ENCODE measurements at places on chromosomes 6 and 20. TPM values are rescaled to one million over a fixed set of nuclear protein-coding genes. Genes with fewer than 3 reads are reported as not detected.

DNA sequence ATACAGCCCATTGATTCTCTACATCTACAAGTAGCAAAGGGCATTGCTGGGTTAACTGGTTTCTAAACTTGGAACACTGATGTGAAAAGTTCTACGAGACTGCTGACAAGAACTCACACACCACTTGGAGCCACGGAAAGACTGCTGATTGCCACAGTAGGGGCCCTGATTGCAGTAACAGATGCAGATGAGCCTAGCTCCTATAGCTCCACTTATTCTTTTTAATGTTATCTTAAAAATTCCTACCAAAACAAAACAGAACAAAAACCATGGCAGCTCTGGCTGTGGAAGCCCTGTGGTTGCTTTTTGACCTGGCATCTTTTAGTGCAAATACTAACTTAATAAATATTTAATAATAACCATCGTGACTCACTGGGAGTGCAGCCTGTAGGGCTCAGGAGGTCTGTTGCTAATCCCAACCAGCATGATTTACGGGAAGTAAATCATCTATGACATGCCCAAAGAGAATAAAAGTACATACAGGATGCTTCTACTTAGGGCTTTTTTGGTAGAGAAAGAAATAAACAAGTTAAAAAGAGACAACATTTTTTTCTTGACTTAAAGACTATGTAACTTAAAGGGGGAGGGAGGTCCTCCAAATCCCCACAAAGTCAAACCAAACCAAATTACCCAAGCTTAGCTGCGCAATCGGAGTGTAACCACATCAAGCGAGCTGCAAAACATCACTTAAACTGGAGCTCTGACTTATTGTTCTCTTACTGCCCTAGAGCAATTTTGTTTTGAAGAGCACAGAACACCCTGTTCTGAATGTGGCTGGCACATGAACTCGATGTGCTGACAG lies 87.2 kb downstream of the FKBP5 start:
- DNase-seq = peak; percentile 51

DNA sequence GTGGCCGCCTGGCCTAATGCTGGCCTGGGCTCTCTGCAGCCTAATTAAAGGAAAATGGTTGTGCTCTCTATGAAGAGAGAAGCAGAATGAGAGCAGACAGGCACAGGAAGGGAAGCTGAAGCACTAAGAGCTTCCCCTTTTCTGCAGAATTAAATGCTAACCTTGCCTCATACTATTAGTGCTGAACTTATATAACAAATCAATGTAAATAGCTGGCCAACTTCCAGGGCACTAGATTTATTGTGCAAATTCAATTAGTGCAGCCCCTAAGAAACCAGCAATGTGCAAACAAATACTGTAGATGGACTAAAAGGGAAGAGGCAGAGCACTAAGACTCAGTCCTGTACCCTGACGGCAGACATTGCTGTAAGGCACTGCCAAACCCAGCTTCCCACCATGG lies 36.1 kb upstream of the INSM1 start:
- no peak for DNase-seq

DNA sequence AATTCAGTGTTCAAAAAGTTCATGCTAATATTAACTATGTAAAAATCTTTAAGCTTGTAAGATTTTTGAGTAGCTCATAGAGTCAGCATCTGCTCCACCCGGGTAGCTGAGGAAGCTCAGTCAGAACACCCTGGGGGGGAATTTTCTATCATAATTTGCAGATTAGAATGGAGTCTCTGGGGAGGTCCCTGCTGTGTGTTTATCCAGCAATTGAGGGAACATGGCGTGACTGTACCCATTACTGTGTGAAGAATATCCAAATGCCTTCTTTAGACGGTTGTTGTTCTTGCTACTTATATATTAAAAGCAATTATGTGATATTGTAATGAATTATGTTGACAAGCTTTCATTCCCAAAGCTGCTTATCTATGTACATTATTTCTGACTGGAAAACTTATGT lies 64.8 kb downstream of the AIG1 start:
- DNase-seq = no peak

DNA sequence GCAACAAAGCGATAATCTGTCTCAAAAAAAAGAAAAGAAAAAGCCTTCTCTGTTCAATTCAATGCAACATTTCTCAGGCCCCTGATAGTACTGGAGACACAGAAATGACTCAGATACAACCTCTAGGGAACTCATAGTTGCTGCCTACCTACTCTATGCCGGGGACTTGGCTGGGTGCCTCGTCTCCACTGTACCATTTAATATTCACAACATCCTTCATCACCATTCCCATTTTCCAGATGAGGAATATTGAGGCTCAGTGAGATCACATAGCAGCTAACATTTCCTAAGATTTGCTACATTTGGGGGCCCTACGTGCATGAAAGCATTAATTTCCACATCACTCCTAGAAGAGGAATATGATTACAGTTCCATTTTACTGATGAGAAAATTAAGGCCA lies 7.5 kb downstream of the NOL4L start:
- DNase-seq = no peak

- DNase-seq = no peak
Measured at GRCh38 chr6:107564589-107564951, 74.7 kb downstream of the SOBP start.

Gene LY6G6F
- not detected for polyA plus RNA-seq
